ENCODE measurements at places on chromosomes 13 and 19.

GRCh38 chr19:55157064-55157908 is at the start of gene TNNI3:
Gene TNNI3 (minus strand): TSS chr19:55157732. CDS start chr19:55157589, 143 bp downstream.
- no peak for DNase-seq

- no peak for DNase-seq
These were observed 79.5 kb downstream of the KCNRG start for GRCh38 chr13:50094615-50095293.

- DNase-seq = peak; percentile 17
These were observed 830 bp downstream of the NEK5 start for GRCh38 chr13:52127783-52128702.

GRCh38 chr19:788686-788982 is 8.6 kb upstream of the PTBP1 start:
- DNase-seq = no peak

GRCh38 chr13:26946684-26947343 is 186.2 kb upstream of the GPR12 start:
- DNase-seq = no peak

GRCh38 chr13:96415831-96416385 is 326.0 kb downstream of the HS6ST3 start:
- no peak for DNase-seq

- no peak for DNase-seq
These were observed 35.0 kb downstream of the ATP11A start for GRCh38 chr13:112724788-112725345.

GRCh38 chr13:66879988-66880387 is 350.1 kb downstream of the PCDH9 start:
- no peak for DNase-seq

- DNase-seq = no peak
These were observed 47.3 kb upstream of the NPAS1 start for GRCh38 chr19:46972311-46972710.

Data from activated CD4-positive, alpha-beta T cell treated with anti-CD3 and anti-CD28 coated beads for 1 hour (primary cell).